ENCODE measurements at places on chromosomes 12 and 14.

DNA sequence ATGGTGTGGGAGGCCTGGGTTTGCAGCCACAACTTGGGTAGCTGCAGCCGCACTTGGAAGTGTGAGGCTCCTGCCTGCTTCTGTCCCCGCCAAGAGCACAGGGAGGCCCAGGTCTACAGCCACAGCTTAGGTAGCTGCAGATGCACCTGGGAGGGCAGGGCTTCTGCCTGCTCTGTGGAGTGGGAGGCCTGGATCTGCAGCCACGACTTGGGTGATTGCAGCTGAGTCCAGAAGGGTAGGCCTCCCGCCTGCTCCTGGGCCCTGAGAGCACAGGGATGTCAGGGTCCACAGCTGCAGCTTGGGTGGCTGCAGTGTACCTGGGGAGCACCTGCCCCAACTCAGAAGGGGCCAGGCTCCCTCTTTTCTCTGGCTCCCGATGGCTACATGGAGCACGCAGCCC lies 287.3 kb downstream of the AEBP2 start:
- DNase-seq = no peak

- DNase-seq = no peak
Measured at GRCh38 chr12:118498171-118498570, 121.8 kb downstream of the SUDS3 start.

DNA sequence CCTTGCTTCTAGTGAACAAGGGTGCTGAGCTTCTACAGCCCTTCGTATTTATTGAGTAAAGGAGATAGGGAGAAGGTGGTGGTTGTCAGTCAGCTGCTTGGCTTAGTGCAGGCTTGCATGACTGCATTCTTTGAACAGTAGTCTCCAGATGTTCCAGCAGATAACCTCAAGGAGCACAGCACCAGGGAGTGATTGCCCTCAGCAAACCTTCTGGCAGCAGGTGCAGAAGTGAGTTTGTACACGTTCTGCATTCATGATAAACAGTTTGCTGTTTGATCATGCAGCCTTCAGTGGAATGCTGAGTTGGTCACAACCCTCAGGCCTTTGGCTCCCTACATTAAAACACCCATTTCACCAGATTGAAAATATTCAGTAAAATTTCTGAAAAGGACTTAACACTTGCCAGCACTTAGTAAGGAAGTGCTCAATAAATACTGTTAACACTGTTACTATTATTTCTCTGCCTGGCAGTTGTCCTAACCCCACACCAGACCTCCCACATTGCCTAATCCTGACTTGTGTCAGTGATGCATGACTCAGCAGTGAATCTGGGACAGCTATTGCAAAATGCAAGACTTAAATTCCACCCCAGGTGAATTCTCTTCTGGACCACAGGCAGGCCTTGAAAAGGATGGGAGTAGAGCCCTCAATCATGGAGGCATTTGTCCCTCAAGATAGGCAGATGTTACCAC lies 18.9 kb upstream of the CARMIL3 start:
- DNase-seq = no peak

- DNase-seq = no peak
Measured at GRCh38 chr12:122076743-122077495, 1.6 kb upstream of the MLXIP start.

DNA sequence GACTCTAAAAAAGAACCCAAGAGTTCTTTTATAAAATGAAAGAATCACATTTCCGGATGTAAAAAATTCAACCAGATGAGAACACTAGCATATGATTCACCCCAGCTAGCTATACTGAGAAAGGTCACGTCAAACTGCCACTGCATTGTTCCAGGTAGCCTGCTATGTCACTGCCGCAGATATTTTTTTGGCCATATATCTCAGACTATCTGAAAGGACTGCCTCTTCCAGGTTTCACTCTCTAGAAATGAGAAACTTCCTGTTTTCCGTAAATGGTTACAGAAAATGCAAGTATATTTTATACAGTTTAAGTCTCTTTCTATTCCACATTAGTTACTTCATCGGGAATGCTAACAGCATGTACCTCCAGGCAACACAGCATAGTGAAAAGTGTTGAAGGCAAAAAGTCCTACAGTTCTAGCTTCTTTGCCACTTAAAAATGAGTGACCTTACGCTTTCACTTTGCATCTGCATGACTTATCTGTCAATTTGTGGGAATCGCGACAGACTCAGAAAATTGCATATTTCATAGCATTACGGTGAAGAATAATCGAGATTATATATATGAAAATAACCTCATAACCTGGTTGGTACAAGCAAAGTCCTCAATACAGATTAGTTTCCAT lies 105.2 kb downstream of the MED13L start:
- DNase-seq = no peak

DNA sequence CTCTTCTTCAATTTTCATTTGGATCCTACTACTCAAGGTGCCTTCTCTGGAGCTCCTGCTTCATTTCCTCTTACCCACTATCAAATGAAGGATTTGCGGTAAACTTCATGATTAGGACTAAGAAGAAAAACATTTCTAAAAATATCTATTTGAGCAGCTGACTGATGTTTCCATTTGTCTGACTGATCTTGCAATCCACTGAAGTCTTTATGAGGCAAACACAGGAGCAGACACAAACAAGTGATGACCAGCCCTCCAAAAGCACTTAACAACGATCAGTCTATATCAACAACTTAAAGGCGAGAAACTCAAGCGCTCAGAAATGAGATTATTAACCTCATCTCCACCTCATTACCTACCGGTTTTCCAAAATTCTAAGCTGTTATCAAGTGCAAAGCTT lies 26.2 kb downstream of the OSBPL8 start:
- DNase-seq = no peak

DNA sequence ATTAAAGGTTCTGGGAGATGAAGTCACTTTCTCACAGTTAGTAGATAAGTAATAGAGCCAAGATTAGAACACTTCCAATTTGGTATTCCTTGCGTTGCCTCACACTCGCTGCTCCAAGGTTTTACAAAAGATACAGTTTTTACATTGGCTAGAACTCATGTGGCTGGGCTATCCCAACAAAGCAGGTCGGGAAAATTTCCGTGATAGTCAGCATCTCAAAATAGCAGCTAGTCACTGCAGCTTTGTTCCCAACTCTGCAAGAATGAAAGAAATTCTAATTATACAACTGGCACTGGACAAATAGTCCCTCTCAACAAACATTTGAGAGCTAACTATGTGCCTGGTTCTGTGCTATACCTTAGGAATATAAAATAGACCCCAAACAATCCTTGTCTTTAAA lies 24.6 kb upstream of the PPP1R12A start:
- DNase-seq = no peak

- DNase-seq = no peak
Measured at GRCh38 chr14:55272922-55273321, 1.7 kb downstream of the FBXO34 start.

DNA sequence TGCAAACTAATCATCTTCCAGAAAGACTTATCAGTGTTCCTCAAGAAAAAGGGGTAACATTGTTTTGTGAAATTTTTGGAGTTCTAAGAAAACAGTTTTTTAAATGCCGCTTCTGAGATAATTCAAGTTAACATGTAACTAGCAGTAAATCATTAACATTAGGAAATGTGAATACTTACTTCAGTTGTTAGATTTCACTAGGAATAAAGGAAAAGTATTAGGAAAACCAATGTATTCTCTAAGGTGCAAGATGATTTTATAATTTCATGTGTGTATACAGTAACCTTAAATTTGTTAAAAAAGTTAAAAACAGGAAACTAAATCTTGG lies 36.8 kb downstream of the PAPOLA start:
- no peak for DNase-seq

DNA sequence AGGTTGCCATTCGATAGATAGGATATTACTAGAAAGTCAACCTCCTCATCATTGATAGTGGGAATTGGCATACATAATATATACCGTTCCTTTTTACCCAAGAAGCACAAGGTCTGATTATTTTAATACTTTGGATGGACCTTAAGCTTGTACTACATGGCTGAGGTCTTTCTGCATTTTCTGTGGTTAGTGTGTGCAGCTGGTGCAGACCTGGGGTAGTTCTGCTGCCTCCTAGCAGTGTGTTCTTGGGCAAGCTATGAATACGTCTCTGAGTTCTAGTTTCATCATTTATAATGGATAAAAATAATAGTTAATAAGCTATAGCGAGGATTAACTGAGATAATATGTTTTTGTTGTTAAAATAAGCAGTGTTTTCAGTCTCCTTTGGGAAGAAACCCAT lies 2.2 kb downstream of the ZDHHC17 start:
- DNase-seq = no peak

- no peak for DNase-seq
Measured at GRCh38 chr14:77065851-77066577, 32.0 kb upstream of the CIPC start.

GRCh38 chr14:93343266-93343665 lies 3.7 kb upstream of the COX8C start:
- DNase-seq = no peak

- DNase-seq = no peak
Measured at GRCh38 chr14:79724934-79725717, 486.2 kb downstream of the DIO2 start.

DNA sequence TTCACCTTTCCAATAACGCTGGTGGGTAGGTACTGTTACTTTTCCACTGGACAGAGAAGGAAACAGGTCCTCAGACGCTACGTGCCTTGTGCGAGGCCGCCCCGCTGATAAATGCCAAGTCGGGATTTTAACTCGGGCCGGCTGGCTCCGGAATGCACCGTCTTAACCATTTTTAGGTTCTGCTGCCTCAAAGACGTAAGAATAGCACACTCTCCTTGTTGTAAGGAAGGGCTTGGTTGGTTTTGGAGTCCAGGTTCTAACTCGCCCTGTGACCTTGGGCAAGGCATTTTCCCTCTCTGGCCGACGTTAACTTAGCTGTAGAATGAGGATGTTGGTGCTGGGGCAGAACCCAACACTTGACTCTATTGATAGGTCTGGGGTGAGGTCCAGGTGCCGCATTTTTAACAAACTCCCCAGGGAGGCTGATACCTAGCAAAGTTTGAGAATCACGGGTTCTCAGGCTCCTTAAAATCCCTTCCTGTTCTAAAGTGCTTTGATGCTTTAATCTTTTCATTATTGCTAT lies 814 bp downstream of the ANKRD13A start:
- DNase-seq = no peak
